Hematopoietic multipotent progenitor cell (in vitro differentiated cells): ENCODE measurements at places on chromosomes 3 and 15. TPM values are rescaled to one million over a fixed set of nuclear protein-coding genes. Genes with fewer than 3 reads are reported as not detected.

GRCh38 chr3:150237490-150237889, 170.6 kb upstream of the TSC22D2 start:
- DNase-seq: no peak

- no peak for DNase-seq
These were observed 81.7 kb downstream of the RYR3 start for GRCh38 chr15:33392453-33392852.

Gene FAM107A
- total RNA-seq: under 0.01 TPM

- no peak for DNase-seq
These were observed 30.1 kb downstream of the SH3GL3 start for GRCh38 chr15:83477172-83477807.

DNA sequence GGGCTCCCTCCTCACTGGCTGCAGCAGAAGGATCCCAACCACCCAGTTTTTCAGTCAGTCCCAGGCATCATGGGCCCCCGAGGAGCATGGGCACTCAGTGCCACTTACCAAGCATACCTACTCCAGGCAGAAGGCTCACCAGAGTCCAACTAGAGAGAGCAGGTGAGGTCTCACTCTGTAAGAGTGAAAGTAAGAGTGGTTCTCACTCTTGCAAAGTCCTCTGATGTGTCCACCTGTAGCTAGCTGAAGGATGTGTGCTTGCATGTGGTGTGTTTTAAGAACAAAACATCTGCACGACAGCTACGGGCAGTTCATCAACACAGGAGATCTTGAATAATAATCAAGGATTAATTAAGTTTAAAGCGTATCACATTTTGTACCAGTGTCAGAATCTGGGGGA, 49.7 kb downstream of the CCK start:
- no peak for DNase-seq

Gene ONECUT1
- total RNA-seq: not detected

DNA sequence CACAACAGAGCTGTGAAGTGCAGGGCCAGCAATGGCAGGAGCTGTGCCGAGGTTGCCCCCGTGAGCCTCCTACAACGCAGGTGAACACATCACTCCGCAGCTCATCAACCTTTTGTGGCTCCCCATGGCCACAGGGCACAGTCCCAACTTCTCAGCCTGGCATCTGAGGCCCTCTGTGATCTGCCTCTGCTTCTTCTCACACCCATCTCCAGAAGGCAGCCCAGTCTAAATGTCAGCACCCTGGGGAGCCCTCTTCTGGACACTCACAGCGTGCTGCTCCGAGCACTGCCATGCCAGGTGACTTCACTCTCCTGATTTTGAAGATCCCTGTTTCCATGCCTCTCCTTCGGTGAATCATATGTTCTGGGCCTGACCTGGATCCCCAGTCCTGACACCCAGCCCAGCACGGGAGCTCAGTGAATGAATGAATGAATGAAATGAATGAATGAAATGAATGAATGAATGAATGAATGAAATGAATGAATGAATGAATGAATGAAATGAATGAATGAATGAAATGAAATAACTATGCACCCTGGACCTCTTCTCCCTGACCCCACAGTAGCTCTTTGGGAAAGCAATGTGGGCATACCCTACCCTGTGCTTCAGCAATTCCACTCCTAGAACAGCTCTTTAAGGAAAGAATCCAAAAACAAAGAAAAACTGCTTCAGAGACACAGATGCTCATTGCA, 17.9 kb upstream of the SKIC8 start:
- no peak for DNase-seq

GRCh38 chr15:100199711-100200286, 142.0 kb downstream of the ADAMTS17 start:
- DNase-seq: no peak

DNA sequence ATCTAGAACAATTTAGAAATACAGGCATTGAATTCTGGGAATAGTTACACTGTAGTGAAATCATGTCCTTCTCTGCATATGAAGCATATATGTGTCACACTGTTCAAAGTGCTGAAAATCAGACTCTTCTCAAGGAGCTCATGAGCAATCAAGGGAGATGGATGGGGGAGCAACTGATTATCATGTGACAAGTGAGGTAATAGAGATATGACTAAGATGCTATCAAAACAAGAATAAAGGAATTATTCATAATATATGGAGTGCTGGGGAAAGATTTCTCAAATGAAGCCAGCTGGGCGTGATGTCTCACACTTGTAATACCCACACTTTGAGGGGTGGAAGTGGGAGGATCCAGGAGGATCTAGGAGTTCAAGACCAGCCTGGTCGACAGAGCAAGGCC, 74.9 kb upstream of the CHRNB4 start:
- DNase-seq: no peak

GRCh38 chr15:56076640-56077039, 83.2 kb upstream of the NEDD4 start:
- no peak for DNase-seq

DNA sequence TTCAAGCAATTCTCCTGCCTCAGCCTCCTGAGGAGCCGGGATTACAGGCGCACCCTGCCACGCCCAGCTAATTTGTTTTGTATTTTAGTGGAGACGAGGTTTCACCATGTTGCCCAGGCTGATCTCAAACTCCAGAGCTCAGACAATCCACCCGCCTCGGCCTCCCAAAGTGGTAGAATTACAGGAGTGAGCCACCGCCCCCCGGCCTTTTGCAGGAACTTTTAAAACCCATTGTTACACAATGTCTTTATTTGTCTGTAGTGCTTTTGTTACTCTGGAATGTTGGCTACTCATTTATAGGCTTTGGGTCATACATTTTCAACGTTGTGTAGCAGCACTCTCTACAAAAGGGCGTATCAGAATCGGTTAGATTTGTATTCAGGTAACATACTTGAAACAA, 499.1 kb downstream of the ROBO2 start:
- no peak for DNase-seq

Gene ZBTB47
- total RNA-seq: 5.9 TPM

- DNase-seq: no peak
These were observed 261.2 kb downstream of the LPP start for GRCh38 chr3:188415196-188415595.

- DNase-seq: no peak
These were observed 1.5 kb downstream of the UMPS start for GRCh38 chr3:124731760-124732159.
